Hippocampal formation (tissue), 2 donors: ENCODE measurements at places on chromosomes 13 and 19.

DNA sequence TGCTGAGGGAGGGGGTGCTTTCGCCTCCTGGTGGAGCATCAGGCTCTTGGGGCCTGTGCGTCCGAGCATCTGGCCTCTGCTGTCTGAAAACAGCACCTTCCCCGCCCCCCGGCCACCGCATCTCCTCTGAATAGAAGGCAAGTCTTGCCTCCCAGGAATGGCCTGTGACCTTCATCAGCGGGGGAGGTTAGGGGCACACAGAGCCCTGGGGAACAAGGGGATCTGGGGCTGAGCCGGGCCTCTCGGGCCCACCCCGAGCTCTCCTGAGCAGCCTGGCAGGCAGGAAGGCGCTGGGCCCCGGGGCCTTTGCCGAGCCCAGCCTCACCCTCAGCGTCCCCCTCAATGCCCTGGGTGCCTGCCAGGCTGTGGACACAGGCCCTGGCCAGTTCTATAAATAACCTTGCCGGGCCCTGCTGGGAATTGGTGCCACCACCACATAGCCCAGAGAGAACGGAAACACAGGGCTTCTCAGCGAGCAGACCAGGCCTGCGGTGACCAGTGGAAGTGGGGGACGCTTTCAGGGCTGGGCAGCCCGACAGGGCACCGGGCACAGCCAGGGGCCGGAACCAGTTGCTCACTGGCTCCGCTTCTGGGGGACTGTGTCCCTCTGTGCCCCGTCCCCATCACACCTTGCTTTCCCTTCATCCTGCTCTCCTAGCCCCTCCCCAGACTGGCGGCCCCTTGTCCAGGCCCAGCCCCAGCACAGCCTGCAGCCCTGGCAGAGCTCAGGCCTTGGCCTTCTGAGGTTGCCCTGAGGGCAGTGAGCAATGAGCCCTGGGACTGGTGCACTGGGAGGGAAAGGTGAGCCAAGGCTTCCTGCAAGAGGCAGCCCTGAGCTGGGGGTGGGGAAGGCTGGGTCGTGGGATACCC lies 9.5 kb downstream of the STK11 start:
- no peak for DNase-seq

DNA sequence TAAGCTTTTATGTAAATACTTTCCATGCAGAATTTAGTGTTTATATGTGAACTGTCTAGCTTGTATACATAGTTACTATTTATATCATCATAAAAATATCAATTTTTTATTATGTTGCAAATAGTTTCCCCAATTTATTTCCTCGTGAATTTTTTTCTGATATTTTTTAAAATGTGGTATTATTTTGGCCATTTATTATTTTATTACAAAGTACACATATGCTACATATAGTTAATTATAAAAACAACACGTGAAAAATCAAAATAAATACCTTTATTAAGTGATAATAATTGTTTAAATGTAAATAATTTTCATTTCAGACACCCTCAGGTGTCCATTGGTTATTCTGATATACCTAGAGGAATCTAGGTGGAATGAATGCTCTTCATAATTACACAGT lies 1394.9 kb upstream of the PRR20A start:
- DNase-seq = no peak

DNA sequence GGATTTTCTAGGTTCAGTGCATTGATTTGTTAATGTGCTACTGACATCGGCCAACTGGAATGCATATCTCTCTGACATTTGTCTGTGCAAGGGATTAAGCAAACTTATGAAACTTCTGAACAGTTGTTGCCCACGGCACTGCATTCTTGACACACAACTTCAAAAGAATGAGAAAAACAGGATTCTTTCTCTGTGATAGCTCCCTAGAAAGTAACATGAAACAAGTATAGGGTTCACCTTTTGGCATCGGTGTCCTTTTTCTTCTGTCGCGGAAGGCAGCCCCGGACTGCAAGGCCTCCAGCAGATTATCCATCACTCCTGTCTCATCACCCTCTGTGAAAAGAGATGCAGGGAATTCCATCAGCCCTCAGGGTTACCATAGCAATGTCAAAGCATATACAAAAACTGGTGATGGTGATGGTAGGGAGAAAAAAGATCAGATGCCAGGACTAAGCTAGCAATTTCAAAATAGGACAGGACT lies 389.2 kb downstream of the DIAPH3 start:
- DNase-seq = no peak

DNA sequence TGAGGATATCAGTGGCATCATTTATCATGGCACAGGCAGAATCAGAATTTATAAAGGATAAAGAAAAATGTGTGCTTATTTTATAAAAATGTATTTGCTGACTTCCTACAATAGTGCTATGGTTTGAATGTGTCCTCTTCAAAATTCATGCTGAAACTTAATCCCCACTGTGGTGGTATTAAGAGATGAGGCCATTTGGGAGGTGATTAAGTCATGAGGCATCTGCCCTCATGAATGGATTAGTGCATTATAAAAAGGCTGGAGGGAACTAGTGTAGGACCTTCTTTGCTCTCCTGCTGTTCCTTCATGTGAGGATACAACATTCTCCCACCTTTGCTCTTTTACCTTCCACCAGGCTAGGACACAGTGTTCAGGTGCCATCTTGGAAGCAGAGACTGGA lies 212.8 kb downstream of the RFC3 start:
- DNase-seq = no peak

- DNase-seq = no peak
These were observed 15.2 kb downstream of the RCBTB1 start for GRCh38 chr13:49569993-49570689.

DNA sequence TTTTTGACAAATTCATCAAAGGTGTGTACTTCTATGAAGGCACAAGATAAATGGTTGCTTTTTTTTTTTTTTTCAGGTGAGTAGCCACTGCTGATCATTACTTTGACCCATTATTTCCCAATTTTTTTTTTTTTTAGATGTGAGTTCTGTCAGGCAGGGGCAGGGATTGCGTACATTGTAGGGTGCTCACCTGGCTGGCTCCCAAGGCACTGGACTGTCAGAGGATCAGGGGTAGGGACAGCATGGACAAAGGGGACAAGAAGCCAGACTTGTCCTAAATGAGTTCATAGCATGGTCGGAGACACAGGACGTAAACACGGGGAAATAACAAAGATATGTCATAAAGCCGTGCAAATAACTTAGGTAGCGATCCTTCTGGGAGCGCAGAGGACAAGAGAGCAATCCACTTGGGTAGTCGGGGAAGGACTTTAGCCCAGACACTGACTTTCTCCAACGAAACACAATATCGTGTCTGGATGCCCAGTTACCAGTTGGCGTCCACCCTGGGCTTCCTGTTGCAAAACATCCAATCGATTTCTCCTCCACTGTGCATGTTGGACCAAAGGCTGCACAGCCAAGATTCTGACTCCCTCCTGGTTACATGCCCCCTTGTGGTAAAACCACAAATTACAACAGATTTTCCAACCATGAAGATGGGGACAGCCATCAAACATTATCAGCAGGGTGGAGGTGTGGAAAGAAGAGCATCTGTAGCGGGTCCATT lies 27.5 kb upstream of the KATNAL1 start:
- no peak for DNase-seq

DNA sequence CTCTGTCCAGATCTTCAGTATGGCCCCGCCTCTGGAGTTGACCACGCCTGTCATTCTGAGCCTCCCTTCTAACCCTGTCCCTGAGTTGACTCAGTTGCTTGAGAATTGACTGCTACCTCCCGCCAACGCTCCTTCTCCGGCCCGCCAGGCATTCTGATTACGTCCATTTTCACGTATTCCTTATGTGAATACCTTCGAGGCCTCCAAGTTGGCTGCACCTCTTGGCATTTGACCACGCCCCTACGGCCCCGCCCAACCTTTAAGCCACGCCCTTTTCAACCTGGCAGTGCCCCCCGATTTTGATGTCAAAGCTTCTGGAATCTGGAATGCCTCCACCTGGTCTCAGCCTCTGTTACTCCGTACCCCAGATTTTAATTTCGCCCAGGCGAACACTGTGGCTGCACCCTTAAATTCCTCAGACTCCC lies 1.7 kb upstream of the EML2 start:
- no peak for DNase-seq
